Stimulated activated CD8-positive, alpha-beta memory T cell treated with anti-CD3 and anti-CD28 coated beads, Interleukin-7, amount 100 ng/mL, for 48 hours (primary cell): ENCODE measurements at places on chromosomes 6 and 20.
A peak's percentile ranks its signal among the peaks of the same experiment; 100 is the strongest.

- DNase-seq, result no peak
Observed at GRCh38 chr6:154266560-154267099, 90.0 kb downstream of the IPCEF1 start.

DNA sequence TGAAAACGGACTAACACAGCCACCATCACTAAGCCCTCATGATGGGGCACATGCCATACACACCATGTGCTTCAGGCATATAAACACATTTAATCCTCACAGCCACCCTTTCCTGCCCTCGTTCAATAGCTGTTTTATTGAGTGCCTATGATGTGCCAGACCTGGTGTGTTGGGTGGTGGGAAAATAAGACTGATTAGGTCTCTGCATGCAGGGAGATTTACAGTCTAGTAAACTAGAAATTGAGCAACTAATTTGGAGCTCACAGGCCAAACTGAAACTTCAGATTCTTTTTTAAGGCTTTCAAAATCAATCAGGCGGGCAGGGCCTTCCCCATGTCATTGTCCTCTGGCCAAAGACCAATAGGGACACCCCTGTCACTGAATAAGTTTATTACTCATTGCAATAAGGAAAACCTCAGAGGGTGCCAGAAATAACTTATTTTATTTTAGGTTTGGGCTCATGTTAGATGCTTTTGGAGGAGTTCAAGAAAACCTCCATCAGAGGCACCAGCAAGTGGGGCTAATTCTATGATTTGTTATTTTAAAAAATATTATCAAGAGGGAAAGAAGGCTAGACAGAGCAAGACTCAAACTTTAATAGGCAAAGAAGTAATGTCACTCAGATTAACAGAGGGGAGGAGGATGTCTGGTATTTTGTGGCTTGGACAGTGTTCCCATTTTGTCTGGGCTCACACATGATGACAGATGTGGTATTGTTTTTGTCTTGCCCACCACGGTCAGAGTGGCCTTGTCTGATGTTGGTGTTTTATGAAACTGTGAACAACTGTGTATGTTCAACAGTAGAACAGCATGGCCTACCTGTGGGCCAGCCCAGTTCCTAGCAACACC lies 12.0 kb downstream of the ZFP64 start:
- peak; percentile 17 for DNase-seq

- DNase-seq, result no peak
Observed at GRCh38 chr6:156449128-156449527, 328.1 kb upstream of the ARID1B start.

DNA sequence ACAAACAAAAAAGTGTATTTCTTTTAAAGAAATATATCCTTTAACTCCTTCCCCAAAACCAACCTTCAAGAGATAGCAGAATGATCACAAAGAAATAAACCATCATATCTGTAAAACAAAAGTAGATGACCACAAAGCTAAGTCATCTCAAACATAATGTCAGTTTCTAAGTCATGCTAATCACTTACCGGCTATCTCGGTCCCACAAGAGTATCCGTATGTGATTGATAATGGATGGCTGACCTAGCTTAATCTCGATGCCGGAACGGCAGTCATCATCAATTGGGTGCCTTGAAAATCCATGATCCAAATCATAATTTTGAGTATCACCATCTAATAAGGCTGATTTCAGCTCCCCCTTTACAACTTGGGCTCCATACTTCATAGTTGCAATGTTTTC lies 59.7 kb downstream of the BTBD9 start:
- DNase-seq, result no peak

- DNase-seq, result no peak
Observed at GRCh38 chr6:43716099-43716498, 28.5 kb upstream of the MRPS18A start.

DNA sequence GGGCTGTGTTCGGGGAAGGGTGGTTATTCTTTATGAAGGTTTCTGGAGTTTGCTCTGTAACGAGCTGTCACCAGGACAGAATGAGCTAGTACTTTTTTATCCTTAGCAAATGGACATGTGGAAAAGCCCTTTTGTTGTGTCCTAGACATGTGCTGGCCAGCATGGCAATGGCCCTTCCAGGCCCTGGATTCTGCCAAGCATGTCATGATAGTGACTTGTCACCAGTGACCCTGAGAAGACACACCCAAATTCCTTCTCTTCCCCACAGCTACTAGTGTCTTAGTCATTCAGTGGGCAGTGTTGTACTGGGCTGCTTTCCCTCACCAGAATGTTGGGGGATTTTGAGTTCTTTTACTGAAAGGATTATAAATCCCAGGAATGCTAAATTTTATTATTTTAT lies 74.0 kb upstream of the XRN2 start:
- DNase-seq, result no peak

GRCh38 chr6:52725143-52725534 lies 38.1 kb downstream of the GSTA2 start:
- no peak for DNase-seq

GRCh38 chr6:4885341-4885933 lies 109.2 kb downstream of the CDYL start:
- no peak for DNase-seq
